Glomerular endothelial cell (primary cell): ENCODE measurements at places on chromosomes 5 and 9. TPM values are rescaled to one million over a fixed set of nuclear protein-coding genes. Genes with fewer than 3 reads are reported as not detected.

Gene FOXD4L3
- not detected in 2 replicates for total RNA-seq

Gene CDC20B
- total RNA-seq = 0.23 TPM in 1 of 2 replicates, not detected in the other

Gene SNCAIP
- 18.4 and 44.8 TPM in 2 replicates for total RNA-seq

Gene ARL14EPL
- total RNA-seq = not detected in 2 replicates

Gene ISL1
- total RNA-seq = not detected in 2 replicates

Gene FUT7
- total RNA-seq = not detected in 2 replicates

Gene CCDC107
- total RNA-seq = 18.5 and 18.6 TPM in 2 replicates

Gene ANKRD31
- 0.15 TPM in 1 of 2 replicates, not detected in the other for total RNA-seq

Gene TSSK1B
- not detected in 2 replicates for total RNA-seq

Gene GRXCR2
- not detected in 2 replicates for total RNA-seq

Gene SH3GL2
- 3.6 TPM in 1 of 2 replicates, not detected in the other for total RNA-seq

Gene PTGS1
- 1.1 and 4.2 TPM in 2 replicates for total RNA-seq

Gene SOHLH1
- 0.39 TPM in 1 of 2 replicates, not detected in the other for total RNA-seq

Gene RGMB
- total RNA-seq = 60.1 and 75.4 TPM in 2 replicates

Gene NFIB
- 85.8 and 119 TPM in 2 replicates for total RNA-seq

Gene ARAP3
- 43.5 and 69.0 TPM in 2 replicates for total RNA-seq

Gene DBH
- total RNA-seq = not detected in 2 replicates

Gene PCDHA10
- under 0.01 and 0.47 TPM in 2 replicates for total RNA-seq
